GM12865 (cell line): ENCODE measurements at places on chromosomes 16 and 17.
A peak's percentile ranks its signal among the peaks of the same experiment; 100 is the strongest.

DNA sequence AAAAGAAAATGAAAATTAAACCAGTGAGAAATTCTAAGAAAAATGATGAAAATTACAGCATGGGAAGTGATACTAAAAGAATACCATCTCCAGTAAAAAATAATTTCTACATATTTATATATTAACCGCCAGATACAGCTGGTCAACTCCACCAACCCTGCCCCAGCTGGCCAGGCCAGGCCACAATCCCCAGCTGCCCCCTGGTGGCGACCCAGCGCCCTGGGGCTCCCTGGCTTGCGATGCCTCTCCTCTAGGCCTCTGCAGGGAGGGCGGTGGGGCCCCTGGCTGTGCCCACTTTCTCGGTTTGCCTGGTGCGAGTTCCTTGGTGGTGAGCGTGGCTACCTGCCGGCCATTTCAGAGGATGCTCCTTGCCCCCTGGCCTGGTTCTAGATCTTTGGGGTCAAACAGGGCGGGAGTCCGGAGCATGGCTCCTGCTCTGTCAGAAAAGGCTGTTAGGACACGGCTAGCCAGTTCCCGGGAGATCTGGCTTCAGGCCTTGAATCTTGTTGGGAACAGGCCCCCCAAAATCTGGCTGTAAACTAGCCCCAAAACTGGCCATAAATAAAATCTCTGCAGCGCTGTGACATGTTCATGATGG lies 14.5 kb downstream of the GLIS2 start:
- peak; percentile 72 for DNase-seq

DNA sequence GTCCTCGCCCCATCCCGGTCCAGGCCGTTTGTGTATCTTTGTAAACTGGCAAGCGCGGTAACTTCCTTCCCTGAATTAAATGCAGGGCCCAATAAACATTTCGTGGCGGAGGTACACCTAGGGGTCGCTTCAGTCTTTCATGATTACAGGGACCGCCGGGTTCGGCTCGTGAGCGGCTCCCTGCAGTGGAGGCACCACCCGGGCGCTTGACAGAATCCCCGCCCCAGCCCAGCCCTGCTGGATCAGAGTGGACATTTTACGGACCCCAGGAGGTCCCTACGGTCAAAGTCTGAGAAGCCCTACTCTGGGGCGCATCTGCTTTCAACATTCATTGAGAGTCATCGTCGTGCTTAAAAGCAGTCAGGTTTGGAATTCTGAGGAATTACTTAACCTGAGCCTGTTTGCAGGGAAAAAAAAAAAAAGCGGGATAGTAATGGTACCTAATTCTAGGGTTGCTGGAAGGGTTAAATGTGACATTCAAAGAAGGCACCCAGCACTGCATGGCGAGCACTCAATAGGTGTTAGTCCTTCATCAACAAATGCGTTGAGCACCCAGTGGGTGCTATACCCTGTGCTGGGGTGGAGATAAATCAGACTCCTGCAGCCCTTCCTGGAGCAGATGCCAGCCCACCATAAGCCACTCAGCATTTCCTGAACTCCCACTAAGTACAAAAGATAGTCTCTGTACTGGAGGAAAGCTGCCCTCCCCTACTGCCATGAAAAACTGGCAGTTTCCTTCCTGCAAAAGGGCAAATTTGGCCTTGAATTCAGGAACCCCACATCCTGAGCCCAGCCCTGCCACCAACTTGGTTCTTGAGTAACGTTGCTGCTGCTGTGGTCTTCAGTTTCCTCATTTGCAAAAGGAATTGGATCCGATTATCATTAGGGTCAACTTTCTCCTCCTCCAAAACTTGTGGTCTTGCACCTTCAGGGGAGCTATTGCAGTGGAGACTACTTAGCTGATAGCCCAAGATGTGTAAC lies 658 bp upstream of the DUSP3 start:
- DNase-seq, result no peak

DNA sequence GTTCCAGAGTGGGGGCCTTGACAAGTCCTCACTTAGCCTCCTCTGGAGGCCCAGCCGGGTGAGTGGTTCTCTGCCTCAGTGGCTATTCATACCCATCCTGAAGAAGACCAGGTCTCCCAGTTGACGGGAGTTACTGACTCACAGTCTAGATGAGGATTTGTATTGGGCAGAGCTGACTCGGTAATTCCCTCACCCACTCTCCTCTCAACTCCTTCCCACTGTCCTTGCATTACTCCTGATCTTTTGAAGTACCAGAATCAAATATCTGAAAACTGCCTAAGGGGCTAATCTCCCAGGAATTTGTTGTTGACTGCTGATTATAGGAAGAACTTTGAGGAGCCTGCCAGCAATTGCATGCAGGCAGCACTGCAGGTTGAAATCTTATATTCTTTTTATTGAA lies 14.2 kb downstream of the SAP30BP start:
- DNase-seq, result no peak

DNA sequence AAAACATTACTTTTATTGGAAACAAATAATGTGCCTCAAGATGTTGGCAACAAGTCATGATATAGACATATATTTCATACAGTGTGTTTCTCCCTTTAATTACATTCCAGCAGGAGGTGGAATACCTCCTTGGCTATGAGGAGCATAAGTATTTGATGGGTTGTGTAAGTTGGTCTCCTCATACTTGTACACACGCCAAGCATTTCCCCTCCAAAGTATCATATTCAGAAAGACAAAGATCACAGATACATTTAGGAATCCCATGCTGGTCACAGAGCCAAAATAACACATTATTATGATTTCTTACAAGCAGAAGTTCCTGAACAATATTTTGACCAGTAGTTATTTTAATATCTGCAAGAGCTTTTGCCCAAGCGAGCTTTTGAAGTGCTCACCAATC lies 57.8 kb downstream of the WSB1 start:
- no peak for DNase-seq

GRCh38 chr16:25366078-25366477 lies 108.4 kb upstream of the ZKSCAN2 start:
- no peak for DNase-seq

DNA sequence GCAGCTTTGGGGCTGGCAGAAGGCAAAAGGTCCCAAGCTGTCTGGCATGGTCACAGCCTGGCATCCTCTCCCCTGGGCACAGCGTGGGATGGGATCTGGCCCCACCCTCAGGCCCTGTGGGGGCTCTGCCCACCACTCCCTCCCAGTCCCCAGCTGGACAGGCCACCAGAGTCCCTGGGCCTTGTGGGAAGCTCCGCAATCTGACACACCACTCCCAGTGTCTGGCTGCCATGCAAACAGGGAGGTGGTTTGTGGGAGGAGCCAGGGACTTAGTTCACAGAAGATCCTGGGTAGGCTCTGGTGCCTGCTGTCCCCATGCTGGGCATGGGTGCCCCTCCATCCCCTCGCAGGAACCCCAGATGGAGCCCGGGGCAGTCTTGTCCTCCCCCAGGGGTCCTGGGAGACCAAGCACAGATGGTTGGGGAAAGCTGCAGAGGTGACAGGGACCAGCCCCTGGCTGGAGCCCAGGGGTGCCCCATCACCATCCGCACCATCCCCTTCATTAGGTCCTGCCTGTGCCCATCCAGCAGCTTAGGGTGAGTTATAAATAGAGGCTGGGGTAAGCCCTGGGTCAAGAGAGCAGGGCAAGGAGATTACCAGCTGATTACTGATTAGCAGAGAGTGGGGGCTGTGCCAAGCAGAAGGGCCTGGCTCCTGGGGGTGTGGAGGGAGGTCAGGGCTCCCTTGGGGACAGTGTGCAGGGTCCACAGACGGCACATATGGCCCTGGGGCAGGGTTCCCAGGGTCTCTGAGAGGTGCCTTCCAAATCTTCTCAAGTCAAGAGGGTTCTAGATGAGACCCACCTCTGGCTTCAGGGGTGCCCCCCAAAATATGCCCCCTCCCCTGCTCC lies 6.2 kb downstream of the FSCN2 start:
- no peak for DNase-seq

DNA sequence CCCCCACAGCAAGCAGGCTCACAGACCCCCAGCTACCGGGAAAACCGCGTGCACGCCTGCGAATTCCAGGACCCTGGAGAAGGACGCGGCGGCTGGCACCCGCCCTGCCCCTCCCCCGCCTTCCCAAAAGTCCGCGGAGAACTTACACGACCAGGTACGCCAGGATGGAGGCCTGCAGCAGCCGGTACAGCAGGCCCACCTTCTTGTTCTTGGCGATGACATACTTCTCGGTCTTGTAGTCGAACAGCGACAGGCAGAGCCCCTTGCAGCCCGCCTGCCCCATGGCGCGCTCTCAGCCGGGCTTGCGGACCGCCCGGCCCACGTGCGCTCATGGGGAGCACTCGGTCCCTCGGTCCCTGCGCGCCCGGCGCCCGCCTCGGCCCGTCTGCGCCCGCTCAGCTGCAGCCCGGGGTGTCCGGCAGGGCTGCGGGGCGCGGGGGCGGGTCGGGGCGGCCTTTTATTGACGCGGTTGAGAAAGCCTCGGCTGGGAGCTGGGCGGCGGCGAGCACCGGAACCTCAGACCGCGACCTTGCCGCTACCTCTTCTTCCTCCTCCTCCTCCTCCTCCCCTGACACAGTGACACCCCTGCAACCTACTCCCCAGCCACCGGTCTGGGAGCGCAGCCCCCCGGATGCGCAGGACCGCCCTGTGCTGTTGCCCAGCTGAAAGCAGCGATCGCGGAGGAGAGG lies at the start of gene P2RX5:
Gene P2RX5, minus strand, starts transcription at position 433 of the 689 bp plus-strand sequence. Its CDS starts 150 bp downstream, at position 283.
- peak; percentile 86 for DNase-seq

GRCh38 chr17:75783803-75784472 lies 668 bp upstream of the UNK start:
- DNase-seq, result no peak

DNA sequence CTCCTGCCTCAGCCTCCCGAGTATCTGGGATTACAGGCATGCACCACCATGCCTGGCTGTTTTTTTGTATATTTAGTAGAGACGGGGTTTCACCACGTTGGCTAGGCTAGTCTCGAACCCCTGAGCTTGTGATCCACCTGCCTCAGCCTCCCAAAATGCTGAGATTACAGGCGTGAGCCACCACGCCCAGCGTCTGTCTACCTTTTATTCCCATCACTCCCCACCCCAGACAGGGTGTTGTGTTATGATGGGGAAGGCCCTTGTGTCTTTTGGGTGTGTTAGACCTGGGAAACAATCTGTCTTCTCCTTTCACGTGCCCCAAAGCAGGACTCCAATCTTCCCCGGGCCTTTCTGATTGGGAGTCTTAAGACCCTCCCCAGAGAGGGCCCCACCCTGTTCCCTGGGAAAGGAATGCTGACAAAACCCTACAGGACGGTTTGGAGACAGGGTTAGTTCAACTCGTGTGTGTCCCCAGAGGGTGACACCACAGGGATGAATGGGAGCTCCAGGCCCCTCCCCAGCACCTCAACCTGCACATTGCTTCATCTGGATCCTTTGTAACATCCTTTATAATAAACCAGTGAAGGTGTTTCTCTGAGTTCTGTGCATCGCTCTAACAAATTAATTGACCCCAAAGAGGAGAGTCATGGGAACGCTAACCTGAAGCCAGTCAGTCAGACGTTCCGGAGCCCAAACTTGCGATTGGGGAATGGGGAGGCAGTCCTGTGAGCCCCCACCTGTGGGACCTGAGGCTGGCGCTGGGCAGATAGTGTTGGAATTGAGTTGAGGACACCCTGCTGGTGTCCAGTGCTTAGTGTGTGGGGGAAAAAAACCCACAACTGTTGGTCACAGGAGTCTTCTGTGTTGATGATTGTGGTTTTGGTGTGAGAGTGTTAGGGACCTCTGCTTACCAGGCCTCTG lies 3.2 kb upstream of the ELOB start:
- DNase-seq, result no peak

DNA sequence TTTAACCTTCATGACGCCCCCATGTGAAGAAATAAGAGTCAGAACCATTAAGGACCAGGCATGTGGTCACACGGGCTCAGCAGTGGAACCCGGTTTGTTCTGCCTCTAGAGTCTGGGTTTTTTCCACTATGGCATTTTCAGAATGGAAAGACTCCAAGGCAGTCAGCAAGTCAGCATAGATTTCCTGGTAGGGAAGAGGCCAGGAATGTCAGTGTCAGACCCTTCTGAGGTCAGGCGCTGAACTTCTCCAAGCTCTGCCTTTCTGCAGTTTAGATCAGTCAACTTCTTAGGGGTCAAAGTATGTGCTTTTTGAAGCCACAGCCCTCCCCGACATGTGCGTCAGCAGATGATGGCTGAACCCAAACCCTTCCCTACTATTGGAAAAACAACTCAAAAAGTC lies 3.9 kb downstream of the SSTR2 start:
- no peak for DNase-seq

DNA sequence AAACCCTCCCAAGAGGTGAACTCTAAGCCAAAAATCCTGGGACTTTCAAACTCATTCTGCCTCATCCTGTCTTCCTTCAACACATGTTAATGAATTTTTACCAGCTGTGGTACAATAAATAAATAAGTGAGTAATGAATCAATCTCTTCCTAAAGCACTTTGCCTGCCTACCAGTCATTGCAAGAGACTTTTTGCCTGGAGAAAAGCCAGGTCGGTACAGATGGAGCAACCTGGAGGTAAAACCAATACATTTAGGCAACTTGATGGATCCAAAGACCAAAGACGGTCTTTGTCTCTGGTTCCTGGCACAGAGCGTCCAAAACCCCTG lies 324.2 kb downstream of the PMP22 start:
- DNase-seq, result no peak

- DNase-seq, result peak; percentile 58
These were observed 40.1 kb downstream of the NOS2 start for GRCh38 chr17:27760069-27760885.

GRCh38 chr17:66625311-66625767 lies 209.6 kb upstream of the CACNG5 start:
- peak; percentile 16 for DNase-seq

- no peak for DNase-seq
These were observed 759.7 kb downstream of the CDH11 start for GRCh38 chr16:64362193-64362592.

- DNase-seq, result no peak
These were observed 580.8 kb upstream of the EEF2KMT start for GRCh38 chr16:5678371-5678770.

GRCh38 chr17:19001907-19002590 lies 2.5 kb downstream of the FAM83G start:
- no peak for DNase-seq

- DNase-seq, result no peak
These were observed 19.5 kb upstream of the RAP1GAP2 start for GRCh38 chr17:2776589-2777241.

DNA sequence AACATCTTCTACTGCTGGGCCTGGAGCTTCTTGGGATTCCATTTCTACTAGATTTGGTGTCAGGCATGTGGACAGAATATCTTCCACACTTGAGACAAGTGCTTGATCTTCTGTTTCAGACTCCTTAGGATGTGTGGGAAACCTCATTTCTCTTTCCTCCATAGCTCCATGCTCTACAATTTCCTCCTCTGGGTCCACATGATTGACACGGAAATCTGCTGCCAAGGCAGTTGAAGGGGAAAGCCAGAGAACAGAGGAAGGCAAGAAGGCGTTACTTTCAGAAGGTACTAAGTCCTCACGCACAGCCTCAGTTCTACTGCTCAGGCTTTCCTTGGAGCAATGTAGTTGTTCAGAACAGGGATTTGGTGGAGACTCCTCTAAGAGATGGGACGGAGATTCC lies 6.6 kb downstream of the SPAG5 start:
- no peak for DNase-seq

- no peak for DNase-seq
These were observed 49.8 kb upstream of the XYLT1 start for GRCh38 chr16:17520561-17520960.

GRCh38 chr16:49150341-49150740 lies 131.3 kb downstream of the CBLN1 start:
- peak; percentile 4 for DNase-seq

GRCh38 chr16:30984669-30985400 lies at the start of gene HSD3B7:
Gene HSD3B7 (plus strand): TSS chr16:30985207. CDS start chr16:30985659, 452 bp downstream.
- DNase-seq, result peak; percentile 79

GRCh38 chr16:66408163-66409048 lies 18.7 kb upstream of the BEAN1 start:
- no peak for DNase-seq
